ENCODE measurements at places on chromosomes 1 and 21. TPM values are rescaled to one million over a fixed set of nuclear protein-coding genes. Genes with fewer than 3 reads are reported as not detected.

GRCh38 chr1:15685820-15686219, 1.7 kb downstream of the PLEKHM2 start:
- no peak for DNase-seq
- H3K4me3 ChIP-seq: peak overlapping the region; percentile 93
- H3K36me3 ChIP-seq: peaks cover 16% of the 10 kb centered on the region
- no peak overlapping the region for H3K27ac ChIP-seq

DNA sequence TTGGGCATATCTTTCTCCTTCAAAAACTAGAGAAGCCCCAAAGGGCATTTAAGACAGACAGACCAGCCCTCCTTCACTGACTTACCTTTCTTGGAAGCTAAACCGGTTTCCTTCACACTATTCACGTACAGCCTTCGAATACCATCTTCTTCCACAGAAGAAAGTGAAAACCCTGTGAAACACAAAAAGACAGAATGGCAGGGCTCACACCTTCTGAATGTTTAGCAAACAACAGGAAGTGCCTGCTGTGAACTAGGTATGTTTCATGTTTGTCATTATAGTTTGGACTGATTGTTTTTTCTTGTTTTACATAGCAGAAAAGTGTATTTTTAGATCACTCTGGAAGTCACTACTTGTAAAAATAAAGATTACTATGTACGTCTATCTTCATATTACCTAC, 148.6 kb upstream of the KRTAP19-8 start:
- DNase-seq: no peak
- H3K4me3 ChIP-seq: no peak overlapping the region
- no peak overlapping the region for H3K27ac ChIP-seq

DNA sequence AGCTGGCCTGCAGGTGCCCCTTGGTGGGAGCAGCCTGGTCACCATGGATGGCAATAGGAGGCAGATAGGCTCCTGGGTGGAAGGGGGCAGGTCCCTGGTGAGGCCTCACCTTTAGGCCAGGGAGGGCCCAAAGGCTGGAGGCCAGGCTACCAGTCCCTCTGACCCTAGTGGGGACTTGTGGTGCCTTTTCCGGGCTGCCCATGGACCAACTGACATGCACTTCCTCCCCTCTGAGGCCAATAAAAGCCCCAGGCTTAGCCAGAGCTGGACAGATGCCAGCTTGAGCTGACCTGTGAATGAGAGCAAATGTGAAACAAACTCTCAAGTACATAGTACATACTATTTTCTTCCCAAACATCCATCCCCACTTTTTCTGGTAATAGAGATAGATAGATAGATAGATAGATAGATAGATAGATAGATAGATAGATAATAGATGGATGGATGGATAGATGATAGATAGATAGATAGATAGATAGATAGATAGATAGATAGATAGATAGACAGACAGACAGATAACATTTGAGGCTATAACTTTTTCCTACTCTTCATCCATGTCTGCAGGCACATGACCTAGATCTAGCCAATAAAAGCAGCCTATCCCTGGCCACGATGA, 9.2 kb upstream of the CTTNBP2NL start:
- H3K4me1 ChIP-seq: no peaks in the 10 kb centered on the region
- H3K27me3 ChIP-seq: no peaks in the 10 kb centered on the region

- no peaks in the 10 kb centered on the region for H3K36me3 ChIP-seq
- no peak overlapping the region for H3K4me3 ChIP-seq
- no peaks in the 10 kb centered on the region for H3K4me1 ChIP-seq
Measured at GRCh38 chr21:23507501-23507900, 2099.8 kb downstream of the MRPL39 start.

PLA2G2C gene
- not detected for total RNA-seq

DNA sequence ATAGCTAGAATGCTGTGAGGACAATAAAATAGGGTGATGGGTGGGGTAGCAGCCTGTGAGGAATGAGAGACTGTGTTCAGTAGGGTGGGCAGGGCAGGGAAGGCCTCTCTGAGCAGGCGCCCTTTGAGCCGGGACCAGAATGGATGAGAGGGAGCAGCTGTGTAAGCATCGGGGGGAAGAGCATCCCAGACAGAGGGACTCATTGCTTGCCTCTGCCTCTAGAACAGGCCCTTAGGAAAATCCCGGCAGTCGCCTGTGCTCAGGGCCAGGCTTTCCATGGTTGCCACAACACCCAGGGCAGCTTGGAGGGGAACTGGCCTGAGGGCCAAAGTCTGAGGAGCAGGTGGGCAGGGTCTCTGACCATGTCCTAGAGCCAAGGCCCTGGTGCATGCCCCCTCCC, 774 bp downstream of the SLC2A7 start:
- DNase-seq: no peak
- no peaks in the 10 kb centered on the region for H3K36me3 ChIP-seq
- no peaks in the 10 kb centered on the region for H3K4me1 ChIP-seq
- H3K27ac ChIP-seq: no peak overlapping the region
- H3K27me3 ChIP-seq: no peaks in the 10 kb centered on the region

ALX3 gene
- total RNA-seq: not detected
